ENCODE measurements at places on chromosomes 2 and 18. TPM values are rescaled to one million over a fixed set of nuclear protein-coding genes. Genes with fewer than 3 reads are reported as not detected.

- DNase-seq = peak; percentile 75
Observed at GRCh38 chr2:11681722-11682589, 12.0 kb upstream of the NTSR2 start.

GRCh38 chr2:152638056-152638455 lies 79.2 kb downstream of the PRPF40A start:
- DNase-seq = no peak

DNA sequence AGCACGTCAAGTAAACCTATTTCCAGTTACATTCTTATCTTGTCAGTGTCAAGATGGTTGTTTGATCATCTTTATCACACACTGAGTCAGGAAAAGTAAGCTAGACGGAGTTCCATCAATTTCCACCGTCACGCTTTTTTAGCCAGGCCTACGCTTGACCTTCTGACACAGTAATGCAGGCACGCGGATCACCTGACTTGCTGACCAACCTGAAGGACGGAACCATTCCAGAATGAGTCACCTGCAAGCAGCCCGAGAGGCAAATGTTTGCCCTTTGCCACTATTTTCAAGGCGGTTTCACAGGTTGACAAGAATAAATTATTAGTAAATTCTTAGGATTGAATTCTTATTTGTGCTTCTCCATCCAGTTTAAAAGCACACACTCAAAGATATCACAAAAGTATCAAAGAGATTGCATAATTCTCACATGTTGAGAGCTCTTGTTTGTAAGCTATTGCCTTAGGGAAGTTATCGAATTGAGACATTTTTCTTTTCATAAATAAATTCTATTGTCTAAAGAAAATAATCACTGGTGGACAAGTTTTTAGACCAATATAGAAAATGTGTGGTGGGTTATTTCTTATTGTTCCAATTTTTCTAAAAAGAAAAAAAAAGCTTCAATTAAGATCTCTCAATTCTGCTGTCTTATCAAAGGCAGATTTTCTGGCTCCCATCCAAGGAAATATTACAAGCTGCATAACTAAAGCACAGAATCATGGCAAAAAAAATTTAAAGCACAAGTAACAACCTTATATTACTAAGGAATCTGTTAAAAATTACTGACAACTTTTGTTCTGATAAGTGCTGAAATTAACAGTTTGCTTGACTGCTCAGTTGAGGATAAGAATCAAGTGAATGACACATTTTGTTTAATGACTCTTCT lies 31.9 kb downstream of the UXS1 start:
- no peak for DNase-seq

DNA sequence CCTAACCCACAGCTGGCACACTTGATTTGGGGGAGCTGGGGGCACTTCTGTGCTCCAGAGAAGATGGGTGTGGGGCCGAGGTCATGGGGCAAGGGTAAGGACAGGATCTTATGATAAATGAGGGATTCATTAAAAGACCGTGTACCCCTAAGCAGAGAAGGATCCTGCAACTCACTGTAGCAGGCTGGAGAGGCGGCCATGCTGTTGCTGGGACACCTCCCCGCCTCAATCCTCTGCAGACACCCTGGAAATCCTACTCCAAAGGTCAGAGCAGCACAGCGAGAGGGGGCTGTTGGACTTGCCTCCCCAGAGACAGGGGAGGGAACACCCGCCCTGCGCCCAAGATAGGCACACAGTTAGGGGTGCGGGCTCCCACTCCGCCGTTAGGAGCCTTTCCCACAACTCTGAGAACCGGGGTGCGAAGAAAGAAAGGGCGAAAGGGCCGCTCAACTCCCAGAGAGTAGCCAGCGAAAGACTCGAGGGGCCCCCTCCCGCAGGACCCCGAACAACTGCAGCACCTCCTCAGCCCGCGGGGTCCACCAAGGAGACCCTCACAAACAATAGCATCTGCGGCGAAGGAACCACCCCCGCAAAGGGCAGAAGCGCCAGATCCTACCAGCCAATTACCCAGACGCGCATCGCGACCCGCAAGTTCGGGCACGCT lies 1.4 kb downstream of the PARD6G start:
- no peak for DNase-seq

GRCh38 chr2:159169187-159169586 lies 117.3 kb downstream of the WDSUB1 start:
- no peak for DNase-seq

DNA sequence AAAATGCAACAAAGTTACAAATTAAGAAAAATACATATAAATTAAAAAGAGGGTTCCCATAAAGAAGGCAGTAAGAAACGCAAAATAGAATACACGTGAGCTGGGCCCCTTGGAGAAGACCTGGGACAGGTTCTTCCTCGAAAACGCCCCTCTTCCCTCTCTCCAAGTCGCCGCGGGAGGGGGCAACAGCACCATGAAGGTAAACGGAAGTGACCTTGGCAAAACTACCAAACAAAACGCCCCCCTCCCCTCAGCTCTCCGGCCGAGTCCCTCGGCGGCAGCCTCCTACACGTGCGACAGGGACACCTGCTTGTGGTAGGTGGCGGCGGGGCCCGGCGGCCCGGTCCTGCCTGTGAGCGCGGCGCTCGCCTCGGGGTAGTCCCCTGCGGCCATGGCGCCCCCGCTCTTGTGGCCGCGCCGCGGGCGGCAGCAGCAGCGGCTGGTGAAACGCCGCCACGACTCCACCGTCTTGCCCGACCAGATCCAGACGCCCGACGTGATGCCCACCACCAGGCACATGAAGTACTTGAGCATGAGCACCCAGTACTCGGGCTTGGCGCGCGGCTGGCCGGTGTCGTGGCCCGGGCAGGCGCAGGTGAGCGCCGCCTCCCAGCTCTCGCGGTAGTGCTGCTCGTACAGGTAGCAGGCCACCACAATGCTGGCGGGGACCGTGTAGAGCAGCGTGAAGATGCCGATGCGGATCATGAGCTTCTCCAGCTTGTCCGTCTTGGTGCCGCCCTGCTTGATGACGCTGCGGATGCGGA lies 2.8 kb downstream of the FZD5 start:
- DNase-seq = no peak

The EMX1 gene
- not detected for total RNA-seq
